ENCODE measurements at places on chromosomes 13 and 19.

GRCh38 chr13:24742977-24743376 is 21.0 kb upstream of the RNF17 start:
- DNase-seq = no peak

DNA sequence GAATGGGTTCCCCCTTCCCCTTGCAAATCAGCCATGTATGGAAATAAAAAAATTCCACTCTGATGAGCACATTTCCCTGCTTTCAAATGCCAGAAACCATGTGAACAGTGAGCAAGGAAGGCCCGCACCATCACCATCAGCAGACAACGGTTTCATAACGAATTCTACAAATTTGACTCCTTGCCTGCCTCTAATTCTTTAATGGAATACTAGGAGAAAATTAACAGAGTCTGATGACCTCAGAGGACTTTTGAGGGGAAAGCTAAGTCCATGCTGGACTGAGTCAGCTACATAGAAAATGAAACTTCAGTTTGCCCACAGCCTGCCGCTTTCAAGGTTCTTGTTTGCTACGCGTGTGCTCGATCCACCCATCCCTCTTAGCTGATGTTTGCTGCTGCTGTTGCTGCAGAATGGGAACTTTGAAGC is 46.7 kb upstream of the KL start:
- DNase-seq = no peak

DNA sequence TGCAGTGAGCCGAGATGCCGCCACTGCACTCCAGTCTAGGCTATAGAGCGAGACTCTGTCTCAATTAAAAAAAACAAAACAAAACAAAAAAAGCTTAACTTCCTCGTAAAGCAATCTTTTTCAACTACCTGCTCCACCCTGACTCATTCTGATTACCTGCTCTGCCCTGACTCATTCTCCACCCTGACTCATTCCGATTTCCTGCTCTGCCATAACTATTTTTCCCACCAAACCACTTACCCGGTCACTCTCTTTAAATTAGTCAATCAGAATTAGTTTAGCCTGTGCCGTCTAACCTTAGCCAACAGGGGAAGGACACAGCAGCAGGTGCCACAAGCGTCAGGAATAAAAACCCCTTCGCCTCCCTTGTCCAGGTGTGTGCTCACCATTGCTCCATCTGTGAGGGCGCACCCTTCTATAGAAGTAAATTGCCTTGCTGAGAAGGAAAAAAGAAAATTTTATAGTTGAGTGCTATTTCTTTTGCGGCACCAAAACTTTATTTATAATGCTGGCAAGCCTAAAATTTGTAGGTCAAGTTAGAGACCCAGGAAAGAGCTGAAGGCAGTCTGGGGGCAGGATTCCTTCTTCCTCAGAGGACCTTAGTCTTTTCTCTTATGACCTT is 1.7 kb upstream of the IFT88 start:
- no peak for DNase-seq

GRCh38 chr19:32581705-32582179 is 752 bp downstream of the PDCD5 start:
- no peak for DNase-seq

DNA sequence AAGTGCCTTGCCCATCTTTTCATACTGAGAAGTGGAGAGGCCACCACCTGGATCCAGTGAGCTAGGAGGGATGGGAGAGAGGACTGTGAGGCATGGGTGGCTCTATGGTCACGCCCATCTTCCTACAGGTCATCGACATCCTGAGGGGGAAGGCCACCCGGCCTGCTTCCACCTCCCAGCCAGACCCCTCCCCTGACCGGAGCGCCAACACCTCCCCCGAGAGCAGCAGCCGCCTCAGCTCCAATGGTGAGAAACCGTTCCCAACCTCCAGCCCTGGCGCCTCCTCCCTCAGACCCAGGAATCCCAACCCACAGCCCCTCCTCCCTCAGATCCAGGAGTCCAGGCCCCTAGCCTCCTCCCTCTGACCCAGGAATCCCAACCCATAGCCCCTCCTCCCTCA is 10.1 kb downstream of the BCL3 start:
- no peak for DNase-seq

DNA sequence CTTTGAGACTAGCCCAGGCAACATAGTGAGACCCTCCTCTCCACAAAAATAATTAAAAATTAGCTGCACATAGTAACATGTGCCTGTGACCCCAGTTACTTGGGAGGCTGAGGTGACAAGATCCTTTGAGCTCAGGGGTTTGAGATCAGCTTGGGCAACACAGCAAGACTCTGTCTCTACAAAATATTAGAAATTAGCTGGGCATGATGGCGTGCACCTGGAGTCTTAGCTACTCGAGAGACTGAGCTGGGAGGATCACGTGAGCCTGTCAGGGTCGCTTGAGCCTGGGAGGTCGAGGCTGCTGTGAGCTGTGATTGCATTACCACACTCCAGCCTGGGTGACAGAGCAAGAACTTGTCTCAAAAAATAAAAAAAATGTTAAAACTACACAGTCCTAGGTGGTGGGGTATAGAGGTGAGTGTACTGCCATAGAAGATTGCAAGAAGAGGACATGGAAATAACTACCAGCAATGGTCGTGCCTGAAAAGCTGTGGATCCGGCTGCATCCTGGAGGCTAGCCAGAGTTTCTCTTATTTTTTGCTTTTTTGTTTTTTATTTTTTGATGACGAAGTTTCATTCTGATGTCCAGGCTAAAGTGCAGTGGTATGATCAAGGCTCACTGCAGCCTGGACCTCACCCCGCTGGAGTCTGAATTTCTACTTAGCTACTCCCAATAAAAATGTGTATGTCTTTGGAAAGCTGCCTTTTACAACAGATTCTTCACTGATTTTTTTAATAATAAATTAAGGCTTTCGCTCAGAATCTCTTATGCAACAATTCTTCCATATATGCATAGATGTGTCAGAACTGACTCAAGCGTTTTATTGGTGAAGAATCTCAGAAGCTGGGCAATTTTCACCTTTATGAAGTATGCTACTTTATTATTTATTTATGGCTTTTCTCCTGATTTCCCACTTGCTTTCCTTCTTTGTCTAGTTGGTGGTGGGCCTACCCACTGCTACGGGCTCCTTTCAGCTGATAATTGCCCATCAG is 393.8 kb downstream of the TSHZ3 start:
- no peak for DNase-seq

DNA sequence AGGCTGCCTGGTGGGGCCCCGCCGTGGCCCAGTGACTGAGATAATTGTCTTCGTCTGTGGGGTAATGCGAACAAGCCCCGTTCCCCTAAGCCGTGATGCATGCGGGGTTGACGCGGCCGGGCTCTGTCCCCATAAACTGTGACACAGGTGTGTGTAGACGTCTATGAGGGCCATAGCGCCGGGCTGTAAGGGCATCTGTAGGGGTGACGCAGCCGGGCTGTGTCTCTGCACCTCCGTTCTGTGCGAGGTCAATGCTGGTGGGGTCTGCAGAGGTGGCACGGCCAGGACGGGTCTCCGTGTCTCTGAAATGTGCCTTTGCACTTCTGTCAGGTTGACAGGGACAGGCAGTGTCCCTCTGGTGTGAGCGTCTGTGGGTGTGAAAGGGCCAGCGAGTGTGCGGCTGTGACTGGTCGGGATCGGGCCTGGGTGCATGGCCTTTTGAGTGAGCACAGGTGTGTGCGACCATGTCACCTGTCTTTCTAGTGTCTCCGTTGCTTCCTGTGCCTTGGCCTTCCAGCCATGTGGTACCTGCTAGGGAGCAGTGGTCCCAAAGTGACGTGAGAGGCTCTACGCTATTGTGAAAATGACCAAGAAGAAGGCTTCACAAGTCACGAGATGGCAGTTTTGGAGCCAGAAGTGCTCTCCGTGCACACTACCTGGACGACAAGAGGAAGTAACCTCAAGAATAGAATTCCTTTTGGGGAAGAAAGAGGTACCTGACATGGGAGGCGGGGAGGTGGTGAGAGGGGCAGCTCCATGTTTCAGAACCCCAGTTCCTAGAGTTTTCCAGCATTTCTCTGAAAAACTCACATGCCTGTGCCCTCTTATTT is 16.4 kb upstream of the ZNF331 start:
- no peak for DNase-seq

- DNase-seq = no peak
Measured at GRCh38 chr19:42397263-42398166, 7.4 kb upstream of the CNFN start.

- DNase-seq = no peak
Measured at GRCh38 chr13:30735025-30735871, at the start of gene ALOX5AP. ALOX5AP (plus strand) TSS chr13:30735543; CDS start chr13:30735606, 63 bp downstream.
